ENCODE measurements at places on chromosomes 1 and 21. TPM values are rescaled to one million over a fixed set of nuclear protein-coding genes. Genes with fewer than 3 reads are reported as not detected.

MAST2 gene
- total RNA-seq = 11.1 TPM

SPRR5 gene
- not detected for total RNA-seq

AVPR1B gene
- not detected for total RNA-seq

RPE65 gene
- 5.0 TPM for total RNA-seq

Measured in NCI-H460 (cell line).